ENCODE measurements at places on chromosomes 2 and 18.
A peak's percentile ranks its signal among the peaks of the same experiment; 100 is the strongest.

DNA sequence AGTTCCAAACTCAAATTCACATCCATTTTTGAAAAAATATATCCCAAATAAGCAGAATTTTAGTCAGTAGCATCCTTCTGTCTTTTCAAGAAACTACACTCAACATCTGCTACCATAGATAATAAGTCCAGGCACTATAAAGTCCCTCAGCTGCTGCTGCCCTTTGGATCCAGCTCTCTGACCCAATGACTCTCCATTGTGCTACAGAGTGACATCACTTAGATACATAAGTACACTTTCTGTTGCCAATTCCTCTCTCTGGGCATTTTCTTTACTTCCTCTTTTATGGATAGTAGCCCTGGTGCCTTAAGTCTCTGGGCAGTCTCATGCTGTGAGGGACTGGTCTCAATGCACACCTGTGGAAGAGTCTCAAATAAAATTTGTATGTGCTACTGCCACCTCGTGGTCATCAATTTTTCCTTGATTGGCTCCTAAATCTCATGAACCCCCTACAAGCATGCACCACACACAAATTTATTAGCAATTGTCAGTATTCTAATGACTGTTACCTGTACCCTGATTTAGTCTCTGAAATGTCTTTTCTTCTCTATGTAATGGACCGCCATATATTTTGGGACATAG, 219.2 kb downstream of the LRP1B start:
- no peak for DNase-seq

DNA sequence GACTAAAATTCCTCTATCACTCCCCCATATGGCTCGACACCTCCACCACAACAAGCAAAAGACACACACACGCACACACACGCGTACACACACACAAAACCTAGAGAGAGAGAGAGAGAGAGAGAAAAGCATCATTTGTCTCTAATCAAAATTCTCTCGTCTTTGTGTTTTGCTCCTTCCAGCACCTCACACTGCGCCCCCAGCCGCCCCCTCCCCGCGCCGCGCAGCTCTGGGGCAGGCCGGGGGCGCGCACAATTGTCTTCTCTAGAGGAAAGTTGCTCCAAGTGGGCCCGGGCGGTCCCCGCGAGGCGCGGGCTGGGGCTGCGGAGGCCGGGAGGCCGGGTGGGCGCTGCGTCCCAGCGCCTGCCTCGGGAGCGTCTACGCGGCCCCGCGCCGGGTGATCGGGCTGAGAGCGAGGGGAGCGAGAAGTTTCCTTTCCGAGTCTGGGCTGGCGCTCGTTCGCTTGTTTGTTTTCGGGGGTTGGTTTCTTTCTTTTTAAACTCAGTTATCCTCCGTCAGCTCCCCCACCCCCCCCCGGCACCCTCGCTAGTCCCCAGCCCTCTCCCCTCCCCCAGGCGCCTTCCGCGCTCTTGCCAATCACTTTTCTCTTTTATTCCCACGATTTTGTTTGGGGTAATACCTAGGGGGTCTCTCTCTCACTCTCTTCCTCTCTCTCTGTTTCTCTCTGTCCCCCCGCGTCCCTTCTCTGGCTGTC, 4.1 kb downstream of the ZEB2 start:
- peak; percentile 77 for DNase-seq

- no peak for DNase-seq
These were observed 306.2 kb downstream of the ALK start for GRCh38 chr2:29615183-29615582.

GRCh38 chr2:149763358-149763757, 175.8 kb upstream of the MMADHC start:
- DNase-seq: no peak

DNA sequence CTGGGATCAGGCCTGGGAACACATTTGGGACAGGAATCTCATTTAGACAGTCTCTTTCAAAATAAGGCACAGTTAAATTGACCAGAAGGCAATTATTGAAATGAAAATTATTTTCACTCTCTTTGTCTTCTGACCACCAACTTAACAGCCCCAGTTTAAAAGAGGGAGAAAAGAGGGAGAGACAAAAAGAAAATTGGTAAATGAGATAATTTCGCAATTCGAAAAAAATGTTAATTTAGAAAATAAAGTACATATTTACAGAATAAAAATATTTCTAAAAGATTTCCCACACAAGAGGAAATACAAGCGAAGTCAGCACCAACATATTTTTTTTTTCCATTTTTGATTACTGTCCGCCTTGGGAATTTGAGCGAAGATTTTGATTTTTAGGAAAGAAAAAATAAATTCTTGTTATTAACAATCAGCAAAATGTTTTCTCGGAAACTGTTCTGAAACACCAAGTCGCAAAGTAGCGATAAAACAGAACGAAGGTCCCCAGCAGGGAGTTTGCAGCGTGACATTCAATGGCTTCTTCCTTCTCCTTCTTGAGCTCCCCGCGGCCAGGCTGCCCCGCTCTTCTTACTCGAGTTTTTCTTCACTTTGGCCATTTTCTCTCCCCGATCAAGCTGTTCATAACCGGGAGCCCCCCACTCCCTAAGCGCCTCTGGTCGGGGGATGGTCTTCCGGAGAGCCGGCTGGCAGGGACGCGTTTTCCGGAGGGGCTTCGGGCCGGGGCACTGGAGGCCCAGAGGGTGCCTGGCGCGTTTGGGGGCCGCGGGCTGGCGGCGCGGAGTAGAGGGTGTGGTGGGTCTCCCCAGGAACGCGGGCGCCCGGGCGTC, 5.0 kb downstream of the SP9 start:
- DNase-seq: no peak

DNA sequence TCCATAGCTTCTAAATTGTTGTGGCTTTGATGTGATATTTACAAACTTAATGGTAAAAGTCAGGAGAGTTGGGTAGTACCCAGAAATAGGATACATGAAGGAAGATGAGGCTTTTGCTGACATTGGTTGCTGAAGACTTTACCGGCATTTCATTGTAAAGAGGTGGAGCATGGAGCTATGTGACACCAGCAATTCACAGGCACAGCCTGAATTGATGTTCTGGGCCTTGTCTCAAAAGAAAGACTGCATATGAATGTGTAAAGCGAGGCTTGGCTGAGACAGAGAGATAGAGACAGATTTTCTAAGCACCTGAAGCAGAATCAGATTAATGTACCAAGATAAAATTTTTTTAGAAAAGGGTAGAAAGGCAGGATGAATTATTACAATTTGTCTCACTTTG, 864.9 kb upstream of the ID2 start:
- no peak for DNase-seq

GRCh38 chr2:72744049-72744448, 81.8 kb downstream of the EXOC6B start:
- no peak for DNase-seq
